Tibial artery (tissue), 4 donors: ENCODE measurements at places on chromosomes 5 and 9.

DNA sequence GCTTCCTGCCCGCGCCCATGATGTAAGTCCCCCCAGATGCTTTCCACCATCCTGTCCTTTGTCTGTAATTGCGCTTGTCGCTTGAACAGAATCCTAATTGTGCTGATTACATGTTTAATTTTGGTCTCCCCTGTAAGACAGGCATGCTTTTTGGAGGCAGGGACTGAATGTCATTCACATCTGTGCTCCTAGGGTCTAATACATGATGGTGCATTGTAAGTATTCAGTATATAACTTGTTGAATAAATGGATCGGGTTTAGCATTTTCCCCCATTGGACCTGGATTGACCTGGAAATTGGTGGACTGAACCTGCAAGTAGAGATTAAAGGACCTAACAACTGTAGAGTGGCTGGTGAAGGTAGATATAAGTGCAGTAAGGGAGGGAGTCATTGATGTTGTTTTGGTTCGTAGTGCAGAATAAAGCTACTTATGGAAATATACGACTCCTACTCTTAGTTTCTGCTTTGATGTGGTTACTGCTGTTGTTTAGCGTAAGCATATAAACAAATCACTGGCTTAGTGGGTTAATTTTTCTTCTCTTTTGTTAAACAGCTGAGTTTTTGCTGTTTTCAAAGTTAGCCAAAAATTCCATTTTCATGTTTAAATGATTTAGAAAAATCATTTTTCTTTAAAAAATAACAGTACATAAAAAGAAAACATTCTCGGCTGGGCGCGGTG is 57.3 kb downstream of the TRIO start:
- DNase-seq, result no peak
- H3K27ac ChIP-seq, result peak overlapping the region; percentile 9
- H3K36me3 ChIP-seq, result no peaks in the 10 kb centered on the region
- no peak overlapping the region for H3K4me3 ChIP-seq
- peaks cover 46% of the 10 kb centered on the region for H3K4me1 ChIP-seq
- H3K27me3 ChIP-seq, result no peaks in the 10 kb centered on the region

- H3K4me3 ChIP-seq, result no peak overlapping the region
- no peak overlapping the region for H3K27ac ChIP-seq
- no peaks in the 10 kb centered on the region for H3K4me1 ChIP-seq
- no peaks in the 10 kb centered on the region for H3K27me3 ChIP-seq
- DNase-seq, result no peak
Observed at GRCh38 chr5:57850109-57850508, 367.5 kb upstream of the ACTBL2 start.

GRCh38 chr5:144328980-144329379 is 158.3 kb downstream of the KCTD16 start:
- no peaks in the 10 kb centered on the region for H3K36me3 ChIP-seq
- DNase-seq, result no peak
- H3K4me1 ChIP-seq, result no peaks in the 10 kb centered on the region
- H3K27me3 ChIP-seq, result no peaks in the 10 kb centered on the region
- no peak overlapping the region for H3K4me3 ChIP-seq

- H3K36me3 ChIP-seq, result peaks cover 6% of the 10 kb centered on the region
- H3K4me3 ChIP-seq, result no peak overlapping the region
- no peaks in the 10 kb centered on the region for H3K4me1 ChIP-seq
- peak; percentile 74 for DNase-seq
Observed at GRCh38 chr5:156367597-156367996, 40.6 kb downstream of the SGCD start.

DNA sequence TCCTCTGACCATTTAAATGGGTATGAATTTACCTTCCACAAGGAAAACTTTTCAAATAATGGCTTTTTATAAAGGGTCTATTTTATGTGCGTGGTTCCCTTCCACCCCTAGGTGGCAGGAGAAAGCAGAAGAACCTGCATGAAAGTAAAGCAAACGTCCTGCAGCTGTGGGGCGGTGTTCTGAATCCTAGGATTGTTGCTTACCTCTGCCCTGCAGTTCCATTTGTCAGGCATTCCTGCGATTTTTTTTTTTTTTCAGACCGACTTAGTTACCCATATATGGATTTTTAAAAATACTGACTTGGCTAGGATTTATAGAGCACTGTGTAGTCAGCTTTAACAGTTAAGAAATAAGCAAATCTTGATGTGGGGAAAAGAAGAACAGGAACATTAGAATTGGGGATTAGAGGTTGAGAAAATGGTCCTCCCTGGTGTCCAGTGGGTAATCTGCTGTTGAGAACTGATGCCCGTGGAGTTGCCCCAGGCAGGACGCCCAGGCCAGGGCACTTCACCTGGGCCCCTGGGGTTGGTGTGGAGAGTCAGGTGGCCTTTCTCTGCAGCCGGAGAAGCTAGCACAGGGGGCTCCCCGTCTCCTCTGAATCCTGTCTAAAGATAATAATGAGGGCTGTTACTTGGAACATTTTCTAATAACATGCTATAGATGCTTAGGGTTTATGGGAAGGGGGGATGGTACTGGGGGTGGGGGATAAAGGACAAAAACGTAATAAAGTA is 30.4 kb upstream of the LTC4S start:
- DNase-seq, result peak; percentile 77
- no peak overlapping the region for H3K4me3 ChIP-seq
- H3K4me1 ChIP-seq, result no peaks in the 10 kb centered on the region
- H3K36me3 ChIP-seq, result peaks cover 32% of the 10 kb centered on the region
- H3K27ac ChIP-seq, result peak overlapping the region; percentile 70

- no peak overlapping the region for H3K4me3 ChIP-seq
- H3K36me3 ChIP-seq, result no peaks in the 10 kb centered on the region
- no peak overlapping the region for H3K27ac ChIP-seq
- DNase-seq, result no peak
- H3K4me1 ChIP-seq, result no peaks in the 10 kb centered on the region
Observed at GRCh38 chr9:124359855-124360678, 55.2 kb downstream of the PSMB7 start.

DNA sequence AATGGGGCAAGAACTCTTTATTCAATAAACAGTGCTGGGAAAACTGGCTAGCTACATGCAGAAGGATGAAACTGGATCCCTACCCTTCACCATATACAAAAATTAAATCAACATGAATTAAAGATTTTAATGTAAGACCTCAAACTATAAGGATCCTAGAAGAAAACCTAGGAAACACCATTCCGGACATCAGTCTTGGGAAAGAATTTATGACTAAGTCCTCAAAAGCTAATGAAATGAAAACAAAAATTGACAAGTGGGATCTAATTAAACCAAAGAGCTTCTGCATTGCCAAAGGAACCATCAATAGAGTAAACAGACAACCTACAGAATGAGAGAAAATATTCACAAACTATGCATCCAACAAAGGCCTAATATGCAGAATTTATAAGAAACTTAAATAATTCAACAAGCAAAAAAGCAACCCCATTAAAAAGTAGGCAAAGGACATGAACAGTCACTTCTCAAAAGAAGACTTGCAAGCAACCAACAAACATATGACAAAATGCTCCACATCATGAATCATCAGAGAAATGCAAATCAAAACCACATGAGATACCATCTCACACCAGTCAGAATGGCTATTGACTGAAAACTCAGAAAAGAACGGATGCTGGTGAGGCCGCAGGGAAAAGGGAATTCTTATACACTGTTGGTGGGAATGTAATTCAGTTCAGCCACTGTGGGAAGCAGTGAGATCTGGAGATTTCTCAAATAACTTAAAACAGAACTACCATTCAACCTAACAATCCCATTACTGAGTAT is 104.3 kb upstream of the MAP3K1 start:
- DNase-seq, result no peak
- H3K4me1 ChIP-seq, result no peaks in the 10 kb centered on the region
- H3K27me3 ChIP-seq, result no peaks in the 10 kb centered on the region

DNA sequence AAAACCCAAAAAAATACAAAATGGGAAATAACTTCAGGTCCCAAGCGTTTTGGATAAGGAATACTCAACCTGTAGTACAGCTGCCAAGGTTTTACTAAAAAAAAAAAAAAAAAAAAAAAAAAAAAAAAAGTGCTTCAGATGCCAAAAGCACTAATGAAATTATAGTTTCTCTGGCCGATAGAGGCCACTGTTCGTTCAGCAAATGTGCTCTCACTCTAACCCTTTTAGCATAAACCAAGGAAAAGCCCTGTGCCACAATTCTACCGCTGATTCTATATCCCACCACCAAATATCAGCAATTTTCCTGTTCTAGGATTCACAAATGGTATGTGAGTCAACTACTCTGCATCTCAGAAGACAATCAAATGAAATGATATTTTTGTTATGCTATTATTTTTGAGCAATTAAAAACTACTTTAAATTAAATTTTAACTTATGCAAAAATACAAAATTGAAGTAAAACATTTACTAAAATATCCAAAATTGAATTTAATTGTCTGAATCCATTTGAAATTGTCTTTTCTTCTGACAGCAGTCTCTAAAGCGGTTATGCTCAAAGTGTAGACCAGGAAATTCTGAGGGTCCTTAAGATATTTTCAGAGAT is 79.8 kb downstream of the RICTOR start:
- peaks cover 6% of the 10 kb centered on the region for H3K36me3 ChIP-seq
- no peaks in the 10 kb centered on the region for H3K4me1 ChIP-seq
- no peak overlapping the region for H3K27ac ChIP-seq
- DNase-seq, result no peak
- H3K27me3 ChIP-seq, result no peaks in the 10 kb centered on the region
- H3K4me3 ChIP-seq, result no peak overlapping the region

DNA sequence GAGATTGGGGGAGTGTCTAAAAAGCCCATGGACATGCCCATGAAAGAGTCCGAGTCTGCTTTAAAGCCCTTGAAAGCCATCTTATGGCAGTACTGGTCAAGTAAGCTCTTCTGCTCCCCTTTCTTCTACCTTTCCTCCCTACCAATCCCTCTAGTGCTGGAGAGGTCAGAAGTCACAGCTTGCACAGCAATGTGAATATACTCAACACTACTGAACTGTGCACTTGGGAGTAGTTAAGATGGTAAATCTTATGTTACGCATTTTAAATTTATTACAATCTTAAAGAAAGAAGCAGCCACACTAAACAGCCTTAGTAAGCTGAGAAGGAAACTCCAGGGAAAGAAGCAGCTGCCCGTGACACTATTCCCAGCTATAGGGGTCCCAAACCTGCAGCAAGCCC is 12.3 kb upstream of the TRAF1 start:
- peak overlapping the region; percentile 94 for H3K27ac ChIP-seq
- no peak for DNase-seq
- no peak overlapping the region for H3K4me3 ChIP-seq
- no peaks in the 10 kb centered on the region for H3K36me3 ChIP-seq

- H3K4me1 ChIP-seq, result peaks cover 1% of the 10 kb centered on the region
- no peak overlapping the region for H3K4me3 ChIP-seq
- H3K36me3 ChIP-seq, result no peaks in the 10 kb centered on the region
Observed at GRCh38 chr9:127779136-127779981, 893 bp upstream of the SH2D3C start.

DNA sequence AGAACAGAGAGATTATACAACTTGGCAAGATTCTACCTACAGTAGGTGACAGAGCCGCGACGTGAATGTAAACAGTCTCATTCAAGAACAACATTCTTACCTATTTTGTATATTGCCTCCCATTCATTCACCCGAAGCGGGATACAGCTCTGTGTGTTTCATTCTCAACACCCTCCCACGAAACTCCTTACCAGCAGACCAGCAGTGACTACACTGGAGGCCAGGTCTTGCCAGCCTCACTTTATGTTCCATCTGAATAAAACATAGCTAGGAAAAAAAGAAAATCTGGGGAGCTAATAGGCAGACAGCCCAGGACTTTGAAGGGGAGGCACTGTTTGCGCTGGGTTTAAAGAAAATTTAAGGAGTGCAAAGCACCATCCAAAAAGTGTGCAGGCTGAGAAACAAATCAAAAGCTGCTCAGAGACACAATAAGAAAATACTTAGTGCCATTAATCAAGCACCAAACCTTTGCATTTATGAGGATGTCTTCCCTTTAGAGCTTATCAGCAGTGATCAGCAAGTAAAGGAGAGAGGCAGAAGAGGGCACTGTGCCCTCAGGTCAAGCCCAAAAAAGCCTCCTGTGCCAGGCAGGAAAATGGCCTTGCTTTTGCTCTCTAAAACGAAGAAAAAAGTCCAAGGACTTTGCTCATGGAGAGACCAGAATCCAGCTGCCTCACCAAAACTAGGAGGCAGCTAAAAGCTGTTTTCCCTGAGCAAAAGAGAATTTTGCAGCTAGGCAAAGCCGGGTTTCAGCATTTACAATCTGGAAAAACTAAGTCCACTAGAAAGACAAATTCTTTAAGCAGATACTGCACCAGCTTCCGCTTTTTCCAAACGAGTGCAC is 295.1 kb downstream of the BNC2 start:
- H3K4me3 ChIP-seq, result no peak overlapping the region
- H3K27ac ChIP-seq, result no peak overlapping the region
- DNase-seq, result no peak
- H3K4me1 ChIP-seq, result peaks cover 11% of the 10 kb centered on the region
- no peaks in the 10 kb centered on the region for H3K27me3 ChIP-seq

- no peak overlapping the region for H3K4me3 ChIP-seq
- no peaks in the 10 kb centered on the region for H3K4me1 ChIP-seq
- H3K27ac ChIP-seq, result no peak overlapping the region
- H3K36me3 ChIP-seq, result peaks cover 14% of the 10 kb centered on the region
- no peaks in the 10 kb centered on the region for H3K27me3 ChIP-seq
Observed at GRCh38 chr9:123447934-123448646, 92.1 kb downstream of the CRB2 start.

DNA sequence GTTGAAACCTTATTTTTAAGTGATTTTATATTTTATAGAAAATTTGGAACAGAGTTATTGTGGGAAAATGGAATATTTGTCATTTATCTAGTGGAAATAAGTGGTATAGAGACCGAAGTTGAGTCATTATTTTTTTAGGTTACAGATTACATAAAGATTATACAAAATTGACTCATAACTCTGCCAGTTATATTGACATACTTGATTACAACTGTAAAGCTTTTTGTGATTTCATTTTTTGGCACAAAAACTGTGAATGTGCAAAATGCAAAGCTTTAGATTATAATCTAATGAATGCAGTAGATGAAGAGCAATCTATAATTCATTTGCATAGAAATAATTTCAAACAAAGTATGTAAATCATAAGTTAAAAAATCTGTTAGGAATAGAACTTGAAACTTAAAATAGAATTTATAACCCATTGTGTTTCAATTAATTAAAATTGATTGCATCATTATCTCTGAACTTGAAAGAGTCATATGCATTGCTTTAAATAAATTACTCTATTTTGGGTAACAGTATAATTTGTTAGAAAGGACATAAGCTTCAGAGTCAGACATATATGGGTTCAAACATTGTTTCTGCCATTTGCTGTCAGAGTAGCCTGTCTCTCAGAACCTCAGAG is 280.4 kb downstream of the FER start:
- no peak overlapping the region for H3K4me3 ChIP-seq
- no peaks in the 10 kb centered on the region for H3K4me1 ChIP-seq
- no peak overlapping the region for H3K27ac ChIP-seq
- no peak for DNase-seq
